ENCODE measurements at places on chromosomes 1 and 21.

GRCh38 chr1:34330061-34330460 is 153.4 kb downstream of the C1orf94 start:
- DNase-seq = no peak

DNA sequence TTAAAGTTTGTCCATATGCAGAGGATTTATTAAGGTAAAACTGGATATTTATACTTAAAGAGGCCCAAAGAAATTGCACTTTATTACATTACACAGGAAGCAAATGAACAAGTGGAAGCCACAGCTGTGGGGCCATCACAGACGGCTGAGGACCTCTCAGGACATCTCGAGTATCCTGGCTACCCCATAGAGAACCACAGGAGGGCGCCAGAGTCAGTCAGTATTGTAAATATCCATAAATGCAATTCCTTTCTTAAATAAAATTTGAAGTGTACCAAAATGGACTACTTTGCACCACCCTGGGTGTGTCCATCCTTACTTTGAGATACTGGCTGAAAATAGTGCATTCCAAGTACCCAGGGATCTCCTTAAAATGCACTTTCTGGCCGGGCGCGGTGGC is 257.2 kb downstream of the MRPL39 start:
- no peak for DNase-seq

DNA sequence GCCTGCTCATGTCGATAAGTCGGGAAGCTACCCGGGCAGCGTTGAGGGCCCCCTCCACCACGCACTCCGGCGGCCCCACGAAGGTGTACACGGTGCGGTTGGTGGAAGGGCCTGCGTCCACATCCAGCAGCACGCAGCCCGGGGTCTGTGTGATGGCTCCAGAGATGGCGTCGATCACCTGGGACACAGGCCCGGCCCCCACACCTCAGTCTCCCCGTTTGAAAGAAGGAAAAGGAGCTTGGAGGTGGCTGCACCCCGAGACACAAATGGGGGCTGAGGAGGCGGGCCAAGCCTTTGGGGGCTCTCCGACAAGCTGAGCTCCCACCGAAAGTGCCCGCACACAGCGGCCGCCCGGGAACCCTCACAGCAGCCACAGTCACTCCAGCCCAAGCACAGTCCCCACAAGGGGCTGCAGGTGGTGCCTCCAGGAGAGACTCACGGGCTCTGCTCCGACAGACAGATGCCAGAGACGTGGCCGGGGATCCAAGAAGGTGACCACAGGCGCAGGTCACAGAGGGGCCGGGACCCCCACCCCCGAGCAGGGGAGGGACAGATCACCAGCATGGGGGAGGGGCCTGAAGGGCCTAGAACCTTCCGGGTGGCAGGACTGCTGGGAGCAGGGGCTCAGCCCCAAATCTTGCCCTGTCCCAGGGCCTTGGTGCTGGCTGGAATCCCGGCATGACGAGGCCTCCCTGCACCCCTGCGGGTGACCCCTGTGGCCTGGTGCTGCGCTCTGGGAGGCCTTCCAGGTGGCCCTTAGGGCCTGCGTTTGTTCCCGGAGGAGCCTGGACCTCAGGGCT is 1.0 kb downstream of the FTCD start:
- no peak for DNase-seq

GRCh38 chr1:215287362-215287761 is 204.8 kb downstream of the KCNK2 start:
- no peak for DNase-seq

GRCh38 chr1:85447006-85447943 is 17.7 kb downstream of the DDAH1 start:
- DNase-seq = no peak

DNA sequence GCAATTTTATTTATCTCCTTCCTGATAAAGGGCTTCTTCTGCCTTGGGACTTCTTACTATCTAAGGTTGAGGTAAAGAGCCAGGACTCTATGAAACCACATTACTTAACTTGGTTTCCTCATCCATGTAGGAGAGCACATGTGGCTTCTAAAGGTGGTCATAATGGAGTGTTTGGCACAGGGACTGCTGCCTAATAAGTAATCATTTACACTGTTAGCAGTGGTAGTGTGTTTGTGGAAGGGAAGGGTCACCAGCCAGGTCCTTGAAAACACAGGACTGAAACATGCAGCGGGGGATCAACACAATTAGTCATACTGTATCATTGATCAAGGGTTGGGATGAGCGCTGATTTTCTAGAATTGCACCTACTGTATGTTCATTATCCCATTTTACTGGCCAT is 59.6 kb downstream of the UCK2 start:
- DNase-seq = no peak

DNA sequence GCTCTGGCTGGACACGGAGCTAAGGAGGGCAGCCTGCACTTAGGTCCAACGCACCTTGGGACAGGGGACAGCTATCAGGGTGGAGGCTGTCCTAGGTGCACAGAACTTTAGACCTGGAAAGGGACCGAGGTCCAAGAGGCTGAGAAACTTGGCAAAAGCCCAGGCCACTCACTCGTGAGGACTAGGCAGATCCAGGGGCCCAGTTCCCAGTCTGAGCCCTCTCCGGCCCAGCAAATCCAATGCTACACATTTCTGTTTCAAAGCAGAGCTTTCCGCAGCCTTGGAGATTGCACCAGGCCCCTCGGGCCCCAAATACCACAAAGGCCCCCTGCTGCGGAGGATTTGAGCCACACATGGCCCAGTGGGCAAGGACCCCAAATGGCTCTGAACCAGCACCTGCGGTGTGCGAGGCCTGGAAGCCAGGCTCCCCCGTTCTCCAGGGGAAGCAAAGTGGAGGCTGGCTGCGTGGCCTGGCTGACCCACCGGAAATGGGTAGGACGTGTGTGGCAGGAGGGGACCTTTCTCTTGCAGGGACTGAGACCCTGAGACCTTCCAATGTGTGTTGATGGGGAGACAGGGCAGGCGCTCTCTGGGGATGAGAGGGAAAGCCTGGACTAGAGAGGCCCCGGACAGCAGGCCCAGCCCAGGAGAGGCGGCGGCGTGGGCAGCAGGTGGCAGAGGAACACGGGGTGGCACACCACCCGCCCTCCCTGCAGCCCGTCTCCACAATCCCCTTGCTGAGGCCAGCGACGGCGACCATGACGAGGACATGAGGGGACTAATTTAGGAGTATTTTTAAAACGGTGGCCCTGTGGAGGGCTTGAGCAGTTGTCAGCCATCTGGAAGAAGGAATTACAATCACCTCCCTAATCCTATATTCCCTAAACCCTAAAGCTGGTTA is 118.7 kb downstream of the CASZ1 start:
- no peak for DNase-seq

DNA sequence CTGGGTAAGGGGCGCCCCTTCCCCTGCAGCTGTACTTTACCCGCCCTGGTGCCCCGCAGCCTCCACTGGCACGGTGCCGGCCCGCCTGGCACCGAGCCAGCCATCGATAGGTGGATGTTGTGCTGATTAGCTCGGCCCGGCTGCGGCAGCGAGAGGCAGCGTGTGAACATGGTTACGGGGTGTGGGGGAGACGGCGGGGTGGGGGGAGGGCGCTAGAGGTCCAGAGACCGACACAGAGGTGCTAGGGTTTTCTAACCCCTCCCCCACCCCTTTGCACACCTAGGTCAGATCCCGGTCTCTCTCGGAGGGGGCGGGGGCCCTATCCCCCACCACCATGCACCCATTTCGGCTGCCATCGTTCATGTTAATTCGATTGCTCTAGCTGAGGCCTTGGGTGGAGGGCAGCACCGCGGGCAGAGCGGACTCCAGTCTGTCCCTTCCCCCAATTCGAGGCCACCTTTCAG is 6.7 kb downstream of the EFNA4 start:
- DNase-seq = no peak

- no peak for DNase-seq
Measured at GRCh38 chr1:112536561-112536960, 27.8 kb downstream of the WNT2B start.

- DNase-seq = no peak
Measured at GRCh38 chr1:205339197-205339702, 17.5 kb downstream of the KLHDC8A start.

- DNase-seq = no peak
Measured at GRCh38 chr1:66730462-66730861, 21.8 kb upstream of the DYNLT5 start.

Data from CD4-positive, alpha-beta memory T cell (primary cell).